ENCODE measurements at places on chromosomes 5 and 9.

DNA sequence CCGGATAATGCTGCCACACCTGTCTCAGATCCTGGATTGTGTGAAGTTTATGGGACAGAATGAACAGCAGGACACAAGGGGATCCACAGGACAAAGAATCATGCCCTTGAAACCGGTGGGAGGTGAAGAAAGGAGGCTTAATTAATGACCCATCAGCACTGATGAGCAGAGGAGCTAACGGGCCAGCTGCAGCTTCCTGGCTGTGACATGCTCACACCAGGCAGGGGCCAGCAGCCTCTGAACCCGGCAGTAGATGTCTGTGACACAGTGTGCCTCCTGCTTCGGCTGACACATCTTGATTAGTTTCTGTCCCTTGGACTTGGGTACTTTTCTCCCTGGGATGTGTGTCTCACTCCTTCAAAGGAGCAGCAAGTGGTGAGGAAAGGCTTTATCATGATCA lies 328.8 kb upstream of the BRINP1 start:
- no peak for DNase-seq

DNA sequence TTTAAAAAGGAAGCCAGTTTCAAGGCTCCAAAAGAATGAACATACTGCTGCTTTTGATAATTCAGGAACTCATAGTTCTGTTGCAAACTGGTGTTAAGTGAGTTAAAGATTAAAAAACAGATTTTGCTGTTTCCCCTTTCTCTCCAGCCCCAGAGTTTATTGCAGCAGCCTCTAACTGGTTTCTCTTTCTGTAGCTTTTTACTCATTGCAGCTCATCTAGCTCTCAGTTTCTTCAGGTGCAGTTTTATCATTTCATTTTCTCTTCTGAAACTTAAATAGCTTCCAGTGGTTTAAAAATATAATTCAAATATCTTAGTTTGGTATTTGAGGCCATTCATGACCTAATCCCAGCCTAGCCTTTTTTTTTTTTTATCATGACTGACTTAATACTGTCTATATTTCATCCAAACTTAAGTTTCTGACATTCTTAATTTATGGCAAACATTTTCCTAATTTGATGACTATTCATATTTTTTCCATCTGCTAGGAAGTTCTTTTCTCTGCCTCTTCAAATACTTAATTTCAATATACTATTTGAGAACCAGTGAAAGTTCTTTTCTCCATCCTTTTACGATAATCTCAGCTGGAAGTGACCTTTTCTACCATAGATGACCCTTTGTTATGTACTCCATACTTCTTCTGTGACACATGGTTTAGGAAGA lies 252.7 kb upstream of the GRIA1 start:
- no peak for DNase-seq

GRCh38 chr5:124745007-124745927 lies 1.2 kb downstream of the ZNF608 start:
- no peak for DNase-seq

DNA sequence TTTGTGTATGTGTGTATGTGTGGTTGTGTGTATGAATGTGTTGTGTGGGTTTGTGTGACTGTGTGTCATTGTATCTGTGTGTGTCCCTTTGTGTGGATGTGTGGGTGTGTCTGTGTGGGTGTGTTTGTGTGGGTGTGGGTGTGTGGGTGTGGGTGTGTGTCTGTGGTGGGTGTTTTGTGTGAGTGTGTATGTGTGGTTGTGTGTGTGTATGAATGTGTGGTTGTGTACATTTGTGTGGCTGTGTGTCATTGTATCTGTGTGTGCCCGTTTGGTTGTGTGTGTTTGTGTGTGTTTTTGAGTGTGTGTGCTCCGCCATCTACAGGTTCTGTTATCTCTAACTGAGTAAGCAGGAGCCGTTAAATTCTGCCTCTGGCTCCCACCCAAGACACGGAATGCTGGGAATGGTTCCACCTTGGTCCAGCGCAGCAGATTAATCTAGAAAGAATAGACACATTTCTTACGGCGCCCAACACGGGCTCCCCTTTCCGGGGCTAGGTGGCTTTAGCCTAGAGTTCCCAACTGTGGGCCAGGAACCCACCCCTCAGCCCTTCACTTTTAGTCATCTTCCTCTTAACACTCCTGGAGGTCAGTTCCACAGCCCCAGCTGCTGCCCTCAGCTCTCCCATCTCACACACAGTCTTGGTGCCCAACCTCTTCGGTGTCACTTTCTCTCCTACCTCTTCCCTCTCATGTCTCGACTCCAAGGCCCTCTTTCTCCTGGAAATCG lies 197.1 kb downstream of the TTLL11 start:
- no peak for DNase-seq

- DNase-seq, result no peak
These were observed 8.0 kb downstream of the BRD3 start for GRCh38 chr9:134059661-134060395.

GRCh38 chr5:171433352-171433698 lies 13.9 kb downstream of the FGF18 start:
- no peak for DNase-seq

- no peak for DNase-seq
These were observed 300.5 kb downstream of the NR2F1-AS1 start for GRCh38 chr5:93280518-93280917.
